ENCODE measurements at places on chromosomes 4 and X.
A peak's percentile ranks its signal among the peaks of the same experiment; 100 is the strongest.

DNA sequence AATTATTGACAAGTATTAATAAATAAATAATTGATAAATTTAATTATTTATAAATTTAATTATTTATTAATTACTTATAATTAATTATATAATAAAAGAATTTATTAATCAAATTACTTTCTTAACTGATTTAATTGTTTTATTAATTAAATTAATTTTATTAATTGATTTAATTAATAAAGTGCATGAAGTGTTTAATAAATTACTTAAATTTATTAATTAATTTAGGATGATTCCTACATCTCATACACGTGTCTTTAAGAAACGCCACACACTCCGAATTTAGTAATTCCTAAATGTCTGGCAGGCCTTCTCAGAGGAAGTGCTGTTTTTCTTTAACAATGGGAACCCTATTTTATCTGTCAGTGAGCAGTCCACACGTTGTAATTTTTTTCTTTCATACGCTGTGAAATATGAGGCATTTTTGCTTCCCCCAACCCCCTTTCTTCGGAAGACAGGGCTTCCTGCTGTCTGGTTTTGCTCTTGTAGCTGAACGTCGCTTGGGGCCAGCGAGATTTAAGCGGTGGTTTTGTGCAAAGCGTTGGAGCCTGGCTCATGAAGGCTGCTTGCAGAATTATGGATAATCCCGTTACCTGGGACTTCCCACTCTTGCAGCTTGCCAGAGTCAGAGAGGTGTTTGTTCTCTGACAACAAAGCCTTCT is 46.8 kb downstream of the CRLF2 start:
- H3K4me1 ChIP-seq: no peaks in the 10 kb centered on the region
- no peaks in the 10 kb centered on the region for H3K27me3 ChIP-seq
- H3K36me3 ChIP-seq: no peaks in the 10 kb centered on the region
- DNase-seq: peak; percentile 52
- no peak overlapping the region for H3K27ac ChIP-seq

DNA sequence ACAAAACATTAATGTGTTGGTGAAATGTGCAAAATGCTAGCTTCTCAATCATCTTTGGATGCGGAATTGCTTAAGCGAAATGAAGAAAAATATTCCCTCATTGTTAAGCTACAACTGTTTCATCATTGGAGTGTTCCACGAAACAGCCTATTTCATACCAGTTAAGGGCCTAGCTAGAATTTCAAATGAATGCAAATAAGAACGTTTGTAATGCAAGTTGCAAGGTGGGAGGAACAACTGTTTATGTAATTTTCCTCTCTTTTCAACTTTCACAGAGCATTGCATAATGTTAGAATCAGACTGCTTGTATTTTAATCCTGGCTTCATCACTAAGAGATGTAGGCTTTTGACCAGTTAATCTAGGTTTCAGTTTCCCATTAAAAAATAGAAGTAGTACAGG is 480.1 kb downstream of the IL1RAPL1 start:
- H3K27me3 ChIP-seq: no peaks in the 10 kb centered on the region
- no peak overlapping the region for H3K27ac ChIP-seq
- DNase-seq: no peak
- H3K4me3 ChIP-seq: no peak overlapping the region
- no peaks in the 10 kb centered on the region for H3K4me1 ChIP-seq

DNA sequence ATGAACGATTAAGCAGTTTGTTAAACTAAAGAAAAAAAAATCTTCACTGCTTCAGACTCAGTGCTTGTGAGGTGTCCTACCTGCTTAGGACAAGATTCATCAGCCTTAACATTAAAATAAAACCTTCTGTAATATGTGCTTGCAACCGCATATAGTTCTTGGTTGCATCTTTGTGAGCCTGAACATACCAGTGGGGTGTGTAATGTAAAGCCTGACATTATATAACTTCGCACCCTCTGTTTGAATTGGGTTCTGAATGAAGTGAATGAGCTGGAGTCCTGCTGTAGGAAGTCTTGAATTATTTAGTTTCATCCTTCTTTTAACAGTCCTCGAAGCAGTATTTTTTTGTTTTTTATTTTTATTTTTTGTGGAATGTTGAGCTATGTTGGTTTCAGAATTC is 3.1 kb downstream of the KDM6A start:
- H3K27me3 ChIP-seq: no peaks in the 10 kb centered on the region
- no peaks in the 10 kb centered on the region for H3K36me3 ChIP-seq
- no peak overlapping the region for H3K27ac ChIP-seq
- DNase-seq: no peak
- H3K4me3 ChIP-seq: no peak overlapping the region
- no peaks in the 10 kb centered on the region for H3K4me1 ChIP-seq

DNA sequence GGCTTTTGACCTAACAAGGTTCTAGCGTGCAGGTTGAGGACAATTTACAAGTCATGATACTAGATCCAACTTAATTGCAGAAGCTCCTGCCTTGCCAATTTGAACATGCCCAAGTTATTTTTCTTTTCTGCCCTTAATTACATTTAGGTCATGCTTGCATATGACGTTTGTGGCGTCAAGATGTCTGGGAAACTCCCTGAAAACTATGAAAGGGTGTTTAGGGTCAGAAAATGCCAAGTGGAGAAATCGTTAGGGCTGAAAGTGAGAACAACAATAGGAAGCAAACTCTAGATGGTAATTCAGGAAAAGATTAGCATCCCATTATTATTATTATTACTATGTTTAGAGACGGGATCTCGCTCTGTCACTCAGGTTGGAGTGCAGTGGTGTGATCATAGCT is 38.2 kb upstream of the PLAC8 start:
- no peak overlapping the region for H3K27ac ChIP-seq
- H3K4me1 ChIP-seq: no peaks in the 10 kb centered on the region
- no peaks in the 10 kb centered on the region for H3K36me3 ChIP-seq
- no peaks in the 10 kb centered on the region for H3K27me3 ChIP-seq
- no peak overlapping the region for H3K4me3 ChIP-seq
- no peak for DNase-seq

DNA sequence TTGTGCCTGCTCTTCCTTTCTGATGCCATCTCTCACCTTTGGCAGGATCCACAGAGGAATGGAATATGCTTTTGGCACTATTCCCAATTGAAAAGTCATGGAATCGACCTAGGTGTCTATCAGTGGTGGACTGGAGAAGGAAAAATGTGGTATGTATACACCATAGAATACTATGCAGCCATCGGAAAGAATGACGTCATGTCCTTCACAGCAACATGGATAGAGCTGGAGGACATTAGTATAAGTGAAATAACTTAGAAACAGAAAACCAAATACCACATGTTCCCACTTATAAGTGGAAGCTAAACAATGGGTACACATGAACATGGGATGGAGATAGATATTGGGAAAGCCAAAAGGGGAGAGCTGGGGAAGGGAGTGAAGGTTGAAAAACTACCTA is 58.3 kb upstream of the SMIM31 start:
- no peaks in the 10 kb centered on the region for H3K4me1 ChIP-seq
- H3K4me3 ChIP-seq: no peak overlapping the region
- H3K27me3 ChIP-seq: no peaks in the 10 kb centered on the region
- H3K27ac ChIP-seq: no peak overlapping the region

DNA sequence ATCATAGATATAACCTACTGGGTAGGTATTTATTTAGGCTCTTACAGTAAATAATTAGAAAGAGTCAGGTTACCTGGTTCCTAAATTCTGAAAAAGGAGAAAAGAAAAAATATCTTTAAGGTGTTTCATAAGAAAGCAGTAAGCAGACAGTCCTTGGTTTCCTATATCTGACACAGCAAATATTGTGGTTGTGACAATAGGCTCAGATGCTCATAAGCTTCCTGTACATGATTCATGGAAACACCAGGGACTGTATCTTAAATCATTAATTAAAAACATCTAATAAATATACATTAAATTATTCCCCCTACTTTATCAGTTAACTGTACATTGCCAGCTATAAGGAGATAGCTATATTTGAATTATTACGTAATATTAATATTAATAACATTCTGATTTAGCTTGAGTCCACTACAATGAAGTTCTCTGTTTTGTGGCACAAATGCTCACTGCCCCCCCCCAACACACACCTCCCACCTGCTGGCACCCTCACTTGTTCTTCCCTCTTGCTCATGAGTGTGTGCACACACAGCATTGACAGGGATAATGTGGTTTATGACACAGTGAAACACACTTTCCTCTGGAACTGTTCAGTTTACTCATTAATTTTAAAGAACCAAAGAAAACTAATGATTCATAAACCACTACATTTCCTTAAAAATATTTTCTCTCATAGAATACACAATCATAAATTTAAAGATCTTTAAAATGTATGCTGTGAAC is 187.4 kb downstream of the NR3C2 start:
- DNase-seq: no peak
- no peaks in the 10 kb centered on the region for H3K27me3 ChIP-seq
- no peak overlapping the region for H3K4me3 ChIP-seq
- H3K27ac ChIP-seq: no peak overlapping the region
- no peaks in the 10 kb centered on the region for H3K36me3 ChIP-seq

DNA sequence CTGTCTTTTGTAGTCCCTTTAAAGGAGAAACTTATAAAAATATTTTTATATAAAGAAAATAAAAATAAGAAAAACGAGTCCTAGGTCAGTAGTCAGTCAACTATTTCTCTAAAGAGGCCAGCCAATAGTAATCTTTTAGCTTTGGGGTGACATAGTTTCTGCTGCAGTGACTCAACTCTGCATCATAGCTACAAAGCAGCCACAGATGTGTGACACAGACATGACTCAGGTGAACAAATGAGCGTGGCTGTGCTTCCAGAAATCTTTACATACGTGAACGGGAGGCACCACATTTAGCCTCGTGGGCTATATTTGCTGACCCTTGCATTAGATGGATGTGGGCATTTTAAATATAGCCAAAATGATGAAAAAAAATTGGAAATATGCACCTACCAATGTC is 1862.5 kb upstream of the TENM3 start:
- no peaks in the 10 kb centered on the region for H3K36me3 ChIP-seq
- H3K27me3 ChIP-seq: no peaks in the 10 kb centered on the region
- no peak overlapping the region for H3K27ac ChIP-seq
- no peak for DNase-seq
- no peaks in the 10 kb centered on the region for H3K4me1 ChIP-seq

GRCh38 chr4:84085986-84086385 is 413.1 kb downstream of the NKX6-1 start:
- no peak for DNase-seq
- no peaks in the 10 kb centered on the region for H3K36me3 ChIP-seq
- no peak overlapping the region for H3K27ac ChIP-seq

- no peaks in the 10 kb centered on the region for H3K36me3 ChIP-seq
- H3K4me3 ChIP-seq: no peak overlapping the region
- no peak for DNase-seq
- H3K4me1 ChIP-seq: no peaks in the 10 kb centered on the region
- no peak overlapping the region for H3K27ac ChIP-seq
These were observed 259.0 kb downstream of the FAT4 start for GRCh38 chr4:125573786-125574185.

DNA sequence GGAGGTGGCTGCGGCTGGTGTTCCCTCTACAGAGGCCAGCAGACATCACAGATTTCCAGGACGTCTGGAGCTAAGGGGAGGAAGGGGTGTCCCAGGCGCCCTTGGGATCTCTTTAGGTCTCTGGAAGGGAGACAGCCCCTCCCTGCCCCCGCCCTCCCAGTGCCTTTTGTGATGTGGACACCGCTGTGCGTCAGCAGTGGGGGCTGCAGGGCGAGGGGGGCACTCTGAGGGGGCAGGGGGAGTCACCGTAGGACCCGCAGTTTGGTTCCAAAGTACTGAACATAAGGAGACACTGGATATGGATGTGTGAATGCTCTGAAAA is 25.6 kb upstream of the MXD4 start:
- H3K4me1 ChIP-seq: no peaks in the 10 kb centered on the region
- no peaks in the 10 kb centered on the region for H3K27me3 ChIP-seq
- H3K36me3 ChIP-seq: no peaks in the 10 kb centered on the region
- no peak overlapping the region for H3K27ac ChIP-seq
- DNase-seq: no peak

GRCh38 chr4:89316931-89317366 is 9.3 kb upstream of the GPRIN3 start:
- H3K27me3 ChIP-seq: no peaks in the 10 kb centered on the region
- H3K4me3 ChIP-seq: no peak overlapping the region
- H3K4me1 ChIP-seq: peaks cover 3% of the 10 kb centered on the region
- H3K27ac ChIP-seq: no peak overlapping the region

- no peaks in the 10 kb centered on the region for H3K4me1 ChIP-seq
- H3K4me3 ChIP-seq: no peak overlapping the region
- DNase-seq: no peak
- H3K27me3 ChIP-seq: no peaks in the 10 kb centered on the region
These were observed 3.1 kb downstream of the SYAP1 start for GRCh38 chrX:16722481-16722880.

DNA sequence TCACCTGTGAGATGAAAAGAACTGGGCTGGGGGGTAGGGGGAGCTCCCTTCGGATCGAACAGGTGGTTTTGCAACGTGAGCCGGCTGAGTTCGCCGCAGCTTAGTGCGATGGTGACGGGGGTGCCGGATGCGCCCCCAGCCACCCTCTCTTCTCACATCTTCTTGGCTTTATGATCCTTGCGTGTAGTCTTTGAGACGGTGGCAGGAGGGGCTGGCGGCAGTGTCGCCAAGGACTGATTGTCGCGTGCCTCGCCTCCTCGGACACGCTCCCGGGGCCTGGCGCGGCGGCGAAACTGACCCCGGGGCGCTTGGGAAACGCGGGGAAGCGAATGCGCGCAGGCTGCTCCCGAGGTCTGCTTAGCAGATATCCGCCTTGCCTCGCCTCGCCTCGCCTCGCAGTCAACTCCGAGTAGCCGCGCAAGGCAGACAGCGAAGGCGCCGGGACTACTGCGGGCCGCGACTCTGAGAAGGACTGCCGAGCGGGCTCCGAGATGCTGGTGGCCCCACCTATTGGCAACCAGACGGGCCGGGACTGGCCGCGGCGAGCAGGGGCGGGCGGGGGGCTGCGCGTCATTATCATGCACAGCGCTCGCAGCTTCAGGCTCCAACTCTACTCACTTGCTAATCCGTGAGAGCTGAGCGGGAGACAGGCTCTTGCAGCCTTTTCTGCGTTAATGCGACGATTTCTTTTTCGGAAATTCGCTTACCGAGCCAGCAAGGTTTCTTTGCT is 1.5 kb downstream of the GRID2 start:
- H3K4me1 ChIP-seq: no peaks in the 10 kb centered on the region
- no peaks in the 10 kb centered on the region for H3K36me3 ChIP-seq
- no peaks in the 10 kb centered on the region for H3K27me3 ChIP-seq
- peak; percentile 79 for DNase-seq
- H3K27ac ChIP-seq: no peak overlapping the region

- H3K4me3 ChIP-seq: no peak overlapping the region
- H3K36me3 ChIP-seq: no peaks in the 10 kb centered on the region
- DNase-seq: peak; percentile 89
- no peaks in the 10 kb centered on the region for H3K4me1 ChIP-seq
- H3K27ac ChIP-seq: no peak overlapping the region
These were observed 30.9 kb downstream of the RNF212 start for GRCh38 chr4:1082215-1083182.

DNA sequence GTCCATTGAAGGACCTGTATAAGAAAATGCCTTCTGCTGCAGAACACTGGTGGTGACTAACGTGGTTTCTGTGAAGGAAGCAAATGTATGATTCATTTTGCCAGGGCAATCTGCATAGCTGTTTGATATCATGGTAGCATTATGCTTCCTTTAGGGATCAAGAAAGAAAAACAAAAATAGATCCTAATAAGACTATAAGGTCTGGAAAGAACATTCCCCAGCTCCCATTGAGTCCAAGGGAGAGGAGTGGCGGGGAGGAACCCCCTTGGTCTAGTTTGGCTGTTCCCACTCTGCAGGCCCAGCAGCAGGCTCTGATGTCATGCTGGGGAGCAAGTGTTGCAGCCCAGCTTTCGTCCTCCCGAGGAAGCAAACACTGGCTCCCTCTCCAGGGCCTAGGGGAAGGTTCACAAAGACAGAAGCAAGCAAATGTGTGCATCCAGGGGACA is 154.5 kb upstream of the GALNT7 start:
- H3K4me3 ChIP-seq: no peak overlapping the region
- no peaks in the 10 kb centered on the region for H3K36me3 ChIP-seq
- DNase-seq: peak; percentile 69
- no peaks in the 10 kb centered on the region for H3K4me1 ChIP-seq
- H3K27me3 ChIP-seq: no peaks in the 10 kb centered on the region
- H3K27ac ChIP-seq: no peak overlapping the region

Measured in aorta (tissue), 5 donors.